ENCODE measurements at places on chromosomes 7 and 10.

DNA sequence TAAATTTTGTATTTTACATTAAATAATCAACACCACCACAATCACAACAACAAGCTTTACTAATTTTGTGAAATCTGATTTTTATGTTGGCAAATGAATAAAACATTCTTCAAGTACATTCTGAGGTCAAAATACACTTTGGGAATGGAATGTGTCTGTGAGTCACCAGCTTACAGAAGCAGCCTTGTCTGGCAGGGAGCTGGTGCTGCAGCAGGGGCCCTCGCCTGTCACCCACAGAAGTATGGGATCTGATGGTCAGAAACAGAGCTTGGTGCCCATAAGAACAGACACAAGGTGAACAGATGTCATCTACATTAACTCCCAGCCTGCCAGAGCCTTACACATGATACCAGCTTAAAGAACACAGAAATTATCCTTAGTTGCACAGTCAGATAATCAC, 496.9 kb downstream of the CCSER2 start:
- no peak for DNase-seq

DNA sequence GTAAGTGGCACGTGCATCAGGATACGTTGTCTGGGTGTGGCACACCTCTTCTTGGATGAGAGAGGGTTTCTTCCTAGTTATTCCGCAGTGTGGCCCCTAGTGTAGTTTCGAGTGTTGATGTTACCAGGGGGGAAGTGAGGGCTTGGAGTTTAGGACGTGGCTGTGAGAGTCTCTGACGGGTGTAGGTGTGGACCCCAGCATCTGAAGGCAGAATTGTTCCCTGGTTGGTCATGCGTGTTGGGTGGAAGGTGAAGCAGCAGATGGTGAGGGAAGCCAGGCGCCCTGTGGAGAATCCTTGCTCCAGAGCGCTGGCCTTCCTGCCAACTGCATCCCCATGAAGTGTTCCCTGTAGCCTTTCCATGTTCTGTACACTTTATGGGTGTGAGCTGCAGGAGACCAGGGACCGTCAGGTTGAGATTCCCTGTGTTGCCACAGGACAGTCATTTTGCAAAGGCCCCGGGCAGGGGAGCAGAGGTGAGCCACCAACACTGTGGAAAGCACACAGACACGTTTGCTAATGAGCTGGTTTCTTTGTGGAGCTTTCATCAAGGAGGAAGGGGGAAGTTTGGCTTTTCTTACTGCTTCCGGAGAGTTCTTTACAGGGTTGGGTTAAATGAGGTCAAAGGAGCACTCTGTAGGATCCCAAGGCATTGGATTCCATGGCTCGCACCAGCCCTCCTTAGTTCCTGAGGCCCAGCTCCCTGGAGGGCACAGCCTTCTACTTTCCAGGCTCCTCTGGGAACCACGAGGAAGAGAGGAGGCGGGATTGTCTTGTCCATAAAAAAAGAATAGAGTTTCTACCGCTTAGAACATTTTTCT, 32.0 kb downstream of the TSPAN14 start:
- DNase-seq: no peak

DNA sequence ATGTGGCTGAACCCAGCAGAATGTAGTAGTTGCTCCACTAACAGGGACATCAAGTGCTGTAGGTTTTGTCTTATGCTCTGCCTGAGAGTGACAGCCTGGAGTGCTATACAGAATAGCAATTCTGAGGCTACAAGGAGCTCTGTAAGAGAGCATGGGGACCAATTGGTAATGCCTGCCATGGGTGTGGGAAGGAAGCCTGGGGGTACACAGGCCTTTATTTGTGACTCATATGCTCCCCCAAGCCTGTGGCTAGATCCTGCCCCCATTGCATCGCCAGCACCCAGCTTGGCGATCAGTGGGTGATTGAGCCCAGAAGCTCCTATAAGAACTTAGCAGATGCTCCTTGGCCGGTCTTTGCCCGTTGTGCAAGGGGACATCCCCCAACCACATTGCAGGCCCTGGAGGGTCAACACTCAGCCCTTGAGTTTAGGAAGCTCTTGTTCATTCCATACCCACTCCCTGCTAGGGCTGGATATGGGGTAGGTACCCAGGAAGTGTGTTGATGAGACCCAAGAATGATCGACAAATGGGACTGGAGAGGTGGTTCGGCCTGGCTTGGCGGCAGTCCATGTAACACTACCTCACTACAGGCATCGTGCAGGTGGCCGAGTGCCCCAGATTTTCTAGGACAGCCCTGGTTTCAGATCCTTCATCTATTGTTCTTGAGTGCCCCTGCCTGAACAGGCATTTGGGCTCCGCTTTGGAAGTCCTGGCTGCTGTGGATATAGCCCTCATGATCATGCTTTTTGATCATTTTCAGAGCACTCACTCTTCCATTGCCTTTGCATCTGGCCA, 37.7 kb downstream of the ZMIZ1 start:
- DNase-seq: no peak

GRCh38 chr10:57654856-57655255, 612.8 kb downstream of the IPMK start:
- DNase-seq: no peak

DNA sequence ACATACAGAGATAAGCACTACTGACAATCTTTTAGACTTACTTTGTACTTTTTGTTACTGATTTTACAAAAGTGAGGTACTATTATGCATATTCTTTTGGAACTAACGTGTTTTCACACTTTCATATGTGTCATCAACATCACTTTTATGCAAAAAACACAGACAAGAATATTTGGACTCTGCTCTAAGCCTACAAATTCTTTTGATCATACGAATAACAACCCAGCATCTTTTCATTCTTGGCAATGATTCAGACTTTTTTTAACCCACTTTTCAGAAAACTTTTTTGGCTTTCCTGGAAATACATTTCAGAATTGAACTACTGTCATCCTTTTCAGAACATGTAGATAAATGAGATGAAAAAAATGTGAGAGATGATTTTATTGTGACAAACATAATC, 30.2 kb downstream of the USP6NL start:
- no peak for DNase-seq

- DNase-seq: no peak
Measured at GRCh38 chr10:5776881-5777197, 36.4 kb downstream of the GDI2 start.

DNA sequence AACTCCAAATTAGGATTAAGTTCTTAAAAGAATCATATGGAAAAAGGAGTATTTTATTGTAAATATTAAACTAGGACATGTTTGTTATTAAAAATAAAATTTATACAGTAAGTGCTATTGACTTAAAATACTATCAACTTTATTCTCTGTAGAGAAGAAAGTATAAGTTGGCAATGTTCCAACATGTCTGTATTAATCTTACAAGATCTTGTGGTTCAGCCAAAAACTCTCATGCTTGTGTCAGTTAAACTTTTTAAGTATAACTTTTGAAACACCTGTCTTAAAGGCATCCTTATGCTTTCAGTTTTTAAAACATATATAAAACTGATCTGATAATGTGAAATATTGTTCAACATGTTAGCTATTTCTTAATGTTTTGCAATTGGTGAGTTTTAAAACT, 160.7 kb downstream of the ZEB1 start:
- no peak for DNase-seq

DNA sequence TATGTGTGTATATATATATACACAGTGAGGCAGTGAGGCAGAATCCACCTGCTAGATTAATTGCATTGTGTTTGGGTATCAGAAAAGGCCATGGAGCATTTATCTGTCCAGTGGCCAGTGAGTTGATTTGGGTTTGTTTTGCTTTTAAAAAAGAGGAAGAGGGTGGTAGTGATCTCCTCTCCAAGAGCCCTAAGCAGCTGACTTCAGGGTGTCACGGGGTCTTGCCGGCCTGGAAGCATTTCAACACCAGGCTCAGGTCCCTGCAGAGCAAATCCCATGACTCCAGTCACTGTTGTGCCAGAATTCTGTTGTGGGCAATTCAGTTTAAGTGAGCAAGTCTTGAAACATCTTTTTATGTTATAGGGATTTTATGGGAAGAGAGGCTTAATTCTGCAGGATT, 30.6 kb upstream of the GPNMB start:
- DNase-seq: no peak

- DNase-seq: no peak
Measured at GRCh38 chr10:11504566-11505285, 106.7 kb downstream of the USP6NL start.

GRCh38 chr7:135238112-135238744, 4.6 kb downstream of the STRA8 start:
- DNase-seq: no peak

- DNase-seq: no peak
Measured at GRCh38 chr10:104780946-104781595, 140.0 kb downstream of the SORCS3 start.

DNA sequence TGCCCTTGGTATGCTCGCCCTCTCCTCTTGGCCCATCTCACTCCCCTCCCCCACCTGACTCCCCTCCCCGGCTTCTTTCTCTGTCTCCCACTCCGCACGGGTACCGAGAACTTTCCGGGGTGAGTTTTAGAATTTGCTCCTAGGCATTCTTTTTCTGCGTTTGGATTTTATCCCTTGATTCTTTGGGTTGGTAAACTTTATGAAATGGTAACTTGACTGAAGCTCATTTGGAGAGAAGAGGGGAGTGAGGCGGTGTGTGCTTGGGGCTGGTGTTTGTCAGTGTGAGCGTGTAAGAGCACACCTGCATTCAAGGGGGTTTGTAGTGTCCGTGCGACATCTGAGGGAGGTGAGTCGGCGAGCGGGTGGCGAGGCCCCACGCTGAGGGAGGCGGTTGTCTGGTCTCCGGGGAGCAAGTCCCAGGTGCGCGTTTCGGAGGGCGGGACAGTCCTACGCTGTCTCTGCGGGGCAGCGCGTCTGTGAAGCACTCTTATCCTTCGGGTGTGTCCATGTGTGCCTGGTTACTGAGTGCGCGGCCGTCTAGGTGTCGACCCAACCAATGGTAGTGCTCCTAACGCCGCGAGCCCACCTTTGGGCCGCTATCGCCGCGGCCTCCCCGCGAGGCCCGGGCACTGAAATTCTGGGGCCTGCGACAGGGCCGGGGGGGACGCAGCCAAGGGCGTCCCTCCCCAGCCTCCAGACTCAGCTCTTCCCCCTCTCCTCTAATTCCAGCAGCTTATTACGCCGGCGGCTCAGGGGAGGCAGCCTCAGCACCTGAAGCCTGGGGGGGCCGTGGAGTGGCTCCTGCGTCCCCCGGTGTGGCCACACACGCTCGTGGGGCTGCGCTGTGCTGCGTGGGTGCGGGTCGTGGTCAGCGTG, 2.6 kb upstream of the ZNF503 start:
- DNase-seq: no peak

All from SW 1271 (cell line).